ENCODE measurements at places on chromosomes 11 and 22.

- no peak for DNase-seq
Observed at GRCh38 chr22:42964994-42965699, 49.8 kb downstream of the PACSIN2 start.

DNA sequence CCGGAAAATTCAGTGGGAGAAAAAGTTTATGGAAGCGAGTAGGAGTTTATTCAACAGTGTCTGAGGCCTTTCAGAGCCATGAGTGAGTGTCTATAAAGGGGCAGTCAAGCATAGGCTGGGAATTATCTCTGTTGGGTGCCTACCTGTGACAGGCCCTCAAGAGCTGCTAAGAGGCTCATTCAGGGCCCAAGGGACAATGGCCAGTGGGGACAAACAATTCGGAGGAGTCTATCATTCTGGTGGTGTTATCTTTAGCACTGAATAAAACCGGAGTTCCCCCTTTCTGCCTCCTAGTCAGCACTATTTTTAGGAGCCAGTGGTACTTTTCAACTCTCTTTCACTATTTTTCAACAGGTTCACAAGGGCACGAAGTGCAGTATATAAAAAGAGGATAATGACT, 89.5 kb upstream of the HTATIP2 start:
- no peak for DNase-seq

DNA sequence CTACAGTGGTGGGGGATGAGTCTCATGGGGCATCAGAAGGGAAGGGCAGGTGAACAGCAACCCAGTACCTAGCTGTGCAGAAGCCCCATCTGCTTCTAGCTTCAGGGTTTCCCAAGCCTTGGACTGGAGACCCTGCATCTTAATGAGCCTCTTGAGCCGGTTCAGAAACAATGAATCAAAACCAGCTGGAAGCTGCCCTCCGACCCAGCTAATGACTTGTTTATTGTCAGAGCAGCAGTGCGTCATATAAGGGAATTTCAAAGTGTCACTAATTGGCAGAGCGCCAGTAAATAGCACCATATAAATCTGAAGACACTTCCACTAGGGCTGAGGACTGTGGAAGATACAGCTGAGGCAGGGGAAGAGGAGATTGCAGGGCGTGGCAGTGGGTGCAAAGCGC, 57.5 kb downstream of the RPUSD4 start:
- no peak for DNase-seq

DNA sequence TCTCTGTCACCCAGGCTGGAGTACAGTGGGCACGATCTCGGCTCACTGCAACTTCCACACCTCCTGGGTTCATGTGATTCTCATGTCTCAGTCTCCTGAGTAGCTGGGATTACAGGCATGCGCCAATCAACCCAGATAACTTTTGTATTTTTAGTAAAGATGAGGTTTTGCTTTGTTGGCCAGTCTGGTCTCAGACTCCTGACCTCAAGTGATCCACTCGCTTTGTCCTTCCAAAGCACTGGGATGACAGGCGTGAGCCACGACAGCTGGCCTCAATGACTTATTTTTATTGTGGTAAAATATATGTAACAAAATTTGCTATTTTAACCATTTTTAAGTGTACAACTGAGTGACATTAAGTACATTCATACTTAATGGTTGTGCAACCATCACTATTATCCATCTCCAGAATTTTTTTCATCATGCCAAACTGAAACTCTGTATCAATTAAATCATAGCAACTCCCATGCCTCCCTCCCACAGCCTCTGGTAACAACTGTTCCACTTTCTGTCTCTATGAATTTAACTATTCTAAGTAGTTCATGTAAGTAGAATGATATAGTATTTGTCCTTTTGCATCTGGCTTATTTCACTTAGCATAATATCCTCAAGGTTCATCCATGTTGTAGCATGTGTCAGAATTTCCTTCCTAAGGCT, 50.7 kb upstream of the CWF19L2 start:
- no peak for DNase-seq

DNA sequence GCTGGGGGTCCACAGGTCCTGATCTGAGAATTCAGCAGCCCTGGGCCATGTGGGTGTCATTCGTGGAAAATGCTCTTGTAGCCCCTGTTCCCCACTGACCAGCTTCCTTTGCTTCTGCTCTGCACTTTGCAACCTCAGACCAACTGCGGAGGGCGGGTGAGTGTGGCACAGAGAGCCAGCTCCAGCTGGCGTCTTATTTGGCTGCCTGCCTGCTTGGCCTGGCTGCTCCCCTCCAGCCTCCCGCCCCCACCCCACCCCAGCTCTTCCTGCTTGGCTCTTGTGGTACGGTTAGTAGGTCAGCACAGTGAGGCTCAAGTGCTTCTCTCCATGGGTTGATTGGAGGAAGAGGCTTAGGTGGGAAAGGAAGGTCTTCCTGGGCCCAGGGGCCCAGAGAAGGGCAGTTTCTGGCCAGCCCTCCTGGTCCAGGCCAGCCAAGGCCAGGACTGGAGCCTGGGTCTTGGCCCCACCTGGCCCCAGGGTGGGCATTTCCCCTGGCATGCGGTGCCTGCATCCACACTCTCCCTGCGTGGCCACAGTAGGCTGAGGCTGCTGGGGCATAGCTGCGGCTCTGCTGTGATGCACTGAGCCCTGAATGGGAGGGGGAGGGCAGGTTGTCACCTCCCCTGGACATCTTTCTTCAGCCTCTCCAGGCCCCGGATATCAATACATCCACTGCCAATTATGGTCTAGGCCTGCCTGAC, 26.5 kb downstream of the MYO7A start:
- peak; percentile 47 for DNase-seq

DNA sequence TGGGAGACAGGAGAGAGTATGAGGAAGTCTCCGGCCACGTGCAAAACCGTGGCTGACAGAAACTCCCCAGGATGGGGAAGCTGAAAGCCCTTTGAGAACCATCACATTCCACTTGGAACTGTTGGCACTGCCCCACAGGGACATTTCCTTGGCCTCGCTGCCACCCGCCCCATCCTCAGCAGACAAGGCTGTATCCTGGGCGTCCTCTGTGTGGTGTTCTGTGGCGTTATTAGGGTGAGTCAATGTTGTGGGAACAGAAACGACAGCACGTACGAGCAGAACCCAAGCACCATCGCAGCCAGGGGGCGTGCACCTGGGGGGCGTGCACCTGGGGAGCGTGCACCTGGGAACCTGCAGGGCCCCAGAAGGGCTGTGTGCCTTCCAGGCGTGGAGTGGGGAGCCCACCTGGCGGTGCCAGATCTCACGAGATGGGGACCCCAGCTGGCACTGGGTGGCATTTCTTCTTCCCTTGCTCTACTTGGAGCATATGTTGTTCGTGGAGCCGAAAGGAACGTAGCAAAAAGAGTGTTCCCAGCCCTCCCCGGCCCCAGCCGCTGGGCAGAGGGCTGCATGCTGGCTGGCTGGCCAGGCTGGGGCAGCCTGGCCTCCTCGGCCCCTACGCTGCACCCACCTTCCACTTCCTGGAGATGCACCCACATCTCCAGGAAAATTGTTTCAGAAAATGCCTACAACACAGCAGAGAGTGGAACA, 35.4 kb downstream of the NFAM1 start:
- no peak for DNase-seq
